Activated CD4-positive, alpha-beta T cell treated with anti-CD3 and anti-CD28 coated beads, Interleukin-2, amount 10 ng/mL, durations not matched to agents 24 days and 14 days (primary cell): ENCODE measurements at places on chromosomes 13 and 19. TPM values are rescaled to one million over a fixed set of nuclear protein-coding genes. Genes with fewer than 3 reads are reported as not detected.

GRCh38 chr13:34416971-34417380 is 525.1 kb upstream of the NBEA start:
- no peak overlapping the region for H3K4me3 ChIP-seq
- H3K27ac ChIP-seq: no peak overlapping the region
- no peaks in the 10 kb centered on the region for H3K36me3 ChIP-seq
- H3K4me1 ChIP-seq: no peaks in the 10 kb centered on the region
- no peak for DNase-seq
- no peaks in the 10 kb centered on the region for H3K27me3 ChIP-seq

GRCh38 chr13:99617474-99618255 is 116.4 kb downstream of the TM9SF2 start:
- DNase-seq: peak; percentile 75
- H3K4me1 ChIP-seq: peaks cover 4% of the 10 kb centered on the region
- no peaks in the 10 kb centered on the region for H3K36me3 ChIP-seq
- no peak overlapping the region for H3K4me3 ChIP-seq
- H3K27me3 ChIP-seq: no peaks in the 10 kb centered on the region
- H3K27ac ChIP-seq: no peak overlapping the region

DNA sequence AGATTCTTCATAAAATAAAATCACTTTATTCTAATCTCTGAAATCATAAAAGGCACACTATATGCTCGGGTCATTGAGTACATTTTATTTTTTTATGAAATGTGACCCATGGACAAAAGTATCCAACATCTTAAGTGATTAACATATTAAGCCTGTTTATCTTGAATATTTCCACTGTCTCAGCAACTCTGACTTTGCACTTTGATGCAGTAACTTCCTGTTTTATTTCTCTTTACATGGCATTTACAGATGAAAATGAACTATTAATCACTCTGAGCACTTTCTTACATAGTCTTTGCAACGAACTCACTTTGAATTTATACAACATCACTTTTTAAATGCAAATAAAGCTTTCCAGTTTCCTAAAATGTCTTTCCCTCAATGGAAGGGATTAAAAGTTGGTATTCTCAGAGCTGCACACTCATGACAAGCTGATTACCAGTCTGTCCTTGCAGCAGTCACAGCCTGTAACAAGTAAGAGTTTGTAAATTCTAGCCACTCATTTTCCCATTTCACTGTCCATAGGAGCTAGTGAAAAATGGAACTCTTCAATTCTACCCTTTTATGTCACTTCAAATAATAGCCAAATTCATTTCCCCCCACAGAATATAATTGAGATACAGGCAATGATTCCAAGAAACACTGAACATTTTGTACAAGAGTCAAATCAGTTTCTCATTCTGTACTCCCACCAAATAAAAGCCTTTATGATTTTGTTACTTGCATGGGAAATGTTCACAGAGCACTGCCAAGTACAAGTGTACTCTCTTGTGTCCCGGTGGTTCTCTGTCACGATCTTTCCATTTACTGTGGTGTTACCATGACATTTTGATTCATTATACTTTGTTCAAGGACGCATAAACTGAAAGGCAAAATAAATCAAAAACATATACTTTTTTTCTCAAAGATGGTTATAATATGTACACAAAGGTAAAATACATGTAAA is 1968.9 kb downstream of the PCDH9 start:
- DNase-seq: no peak
- no peak overlapping the region for H3K27ac ChIP-seq
- no peaks in the 10 kb centered on the region for H3K36me3 ChIP-seq
- H3K4me1 ChIP-seq: no peaks in the 10 kb centered on the region

Gene PRSS57
- not detected in 2 replicates for total RNA-seq

- H3K36me3 ChIP-seq: no peaks in the 10 kb centered on the region
- H3K4me1 ChIP-seq: no peaks in the 10 kb centered on the region
- H3K27me3 ChIP-seq: no peaks in the 10 kb centered on the region
- DNase-seq: no peak
- no peak overlapping the region for H3K27ac ChIP-seq
These were observed 11.5 kb downstream of the IGSF23 start for GRCh38 chr19:44624840-44625354.

Gene GDF15
- total RNA-seq: 0.26 TPM in 1 of 2 replicates, not detected in the other

Gene TMEM150B
- total RNA-seq: 0.28 and 0.69 TPM in 2 replicates

GRCh38 chr19:47660435-47660832 is 51.5 kb downstream of the BICRA start:
- no peak overlapping the region for H3K27ac ChIP-seq
- no peaks in the 10 kb centered on the region for H3K36me3 ChIP-seq
- no peaks in the 10 kb centered on the region for H3K27me3 ChIP-seq
- no peak for DNase-seq

Gene PRR36
- 0.21 TPM in 2 replicates for total RNA-seq
